ENCODE measurements at places on chromosomes 1 and 21. TPM values are rescaled to one million over a fixed set of nuclear protein-coding genes. Genes with fewer than 3 reads are reported as not detected.
A peak's percentile ranks its signal among the peaks of the same experiment; 100 is the strongest.

Gene AJAP1
- 3.2 TPM for total RNA-seq

- H3K4me3 ChIP-seq = no peak overlapping the region
- peak overlapping the region; percentile 48 for H3K27ac ChIP-seq
- H3K27me3 ChIP-seq = no peaks in the 10 kb centered on the region
These were observed 29.1 kb downstream of the KNCN start for GRCh38 chr1:46522184-46522968.

DNA sequence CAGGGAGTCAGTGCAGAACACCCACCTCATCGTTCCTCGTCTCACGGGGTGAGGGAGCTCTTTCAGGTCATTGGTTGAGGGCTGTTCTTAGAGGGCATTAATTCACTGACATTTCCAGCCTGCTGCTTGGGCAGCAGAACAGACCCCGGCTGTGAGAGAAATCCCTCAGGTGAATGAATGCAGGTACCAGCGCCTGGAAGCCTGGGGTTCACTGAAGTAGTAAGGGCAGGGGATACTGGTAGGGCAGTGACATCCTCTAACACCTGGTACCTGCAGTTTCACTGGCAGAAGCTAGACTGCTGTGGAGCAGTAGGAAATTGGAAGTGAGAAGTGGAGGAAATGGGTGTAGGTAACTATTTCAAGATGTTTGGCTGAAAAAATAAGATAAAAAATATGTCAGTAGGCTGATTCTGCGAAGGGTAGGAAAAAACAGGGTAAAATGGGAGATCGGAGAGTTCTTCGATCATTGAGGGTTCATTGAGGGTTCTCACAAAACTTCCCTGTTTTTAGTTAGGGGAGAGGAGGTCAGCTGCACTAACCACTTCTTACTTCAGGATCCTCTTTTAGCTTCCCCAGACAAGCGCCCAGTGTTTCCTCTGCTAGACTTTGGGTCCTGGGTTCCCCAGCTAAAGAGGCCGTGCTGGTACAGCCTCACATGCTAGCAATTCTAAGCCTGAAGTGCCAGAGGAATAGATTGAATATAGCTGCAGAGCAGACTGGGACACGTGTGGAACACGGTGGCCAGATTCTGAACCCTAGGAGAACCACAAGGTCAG is 55.2 kb downstream of the RNF220 start:
- no peaks in the 10 kb centered on the region for H3K27me3 ChIP-seq
- H3K4me3 ChIP-seq = no peak overlapping the region
- no peaks in the 10 kb centered on the region for H3K36me3 ChIP-seq

DNA sequence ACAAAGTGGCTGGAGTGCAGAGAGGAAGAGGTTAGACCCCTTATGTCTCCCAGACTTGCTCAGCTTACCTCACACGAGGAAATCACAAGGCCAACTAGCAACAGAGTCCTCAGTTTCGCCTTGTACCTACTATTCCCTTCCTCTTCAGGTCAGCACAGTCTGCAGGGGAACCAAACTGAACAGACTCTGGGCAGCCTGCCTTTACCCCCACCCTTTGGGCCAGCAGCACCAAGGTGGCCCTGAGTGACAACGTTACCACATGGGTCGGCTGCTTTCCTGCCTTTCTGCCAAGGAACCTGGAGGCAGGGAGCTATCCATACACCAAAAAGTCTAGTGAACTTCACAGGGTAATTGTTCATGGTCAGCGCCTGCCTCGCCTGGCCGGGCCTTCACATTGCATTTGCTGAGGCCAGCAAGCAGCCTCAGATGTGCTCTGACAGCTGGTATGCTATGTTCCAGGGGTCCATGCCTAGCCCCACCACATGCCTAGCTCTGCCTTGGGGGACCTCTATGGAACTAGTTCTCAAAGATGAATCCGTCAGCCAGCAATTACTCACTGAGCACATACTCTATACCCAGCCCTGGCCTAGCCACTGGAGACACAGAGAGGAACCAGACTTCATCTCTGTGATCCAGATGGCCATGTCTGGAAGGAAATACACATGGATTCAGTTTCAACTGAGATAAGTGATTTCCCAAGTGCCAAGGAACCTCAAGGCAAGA is 69.6 kb downstream of the DMAP1 start:
- no peaks in the 10 kb centered on the region for H3K36me3 ChIP-seq
- peaks cover 22% of the 10 kb centered on the region for H3K4me1 ChIP-seq
- no peaks in the 10 kb centered on the region for H3K27me3 ChIP-seq
- no peak overlapping the region for H3K4me3 ChIP-seq
- H3K27ac ChIP-seq = peak overlapping the region; percentile 81

Gene SH3BGR
- 4.4 TPM for total RNA-seq

- no peaks in the 10 kb centered on the region for H3K36me3 ChIP-seq
- H3K27me3 ChIP-seq = no peaks in the 10 kb centered on the region
- DNase-seq = no peak
- no peak overlapping the region for H3K4me3 ChIP-seq
- H3K27ac ChIP-seq = no peak overlapping the region
These were observed 675.9 kb upstream of the ADGRL4 start for GRCh38 chr1:79682478-79682877.

Gene PTPN22
- 0.75 TPM for total RNA-seq

GRCh38 chr1:27970401-27970800 is 10.6 kb downstream of the XKR8 start:
- H3K36me3 ChIP-seq = peaks cover 9% of the 10 kb centered on the region
- H3K27ac ChIP-seq = no peak overlapping the region
- H3K4me3 ChIP-seq = no peak overlapping the region
- no peak for DNase-seq
- no peaks in the 10 kb centered on the region for H3K4me1 ChIP-seq

Gene LAMTOR2
- 32.1 TPM for total RNA-seq

GRCh38 chr1:50271968-50272578 is 151.2 kb downstream of the DMRTA2 start:
- no peaks in the 10 kb centered on the region for H3K27me3 ChIP-seq
- no peaks in the 10 kb centered on the region for H3K4me1 ChIP-seq
- DNase-seq = no peak
- no peaks in the 10 kb centered on the region for H3K36me3 ChIP-seq
- H3K27ac ChIP-seq = no peak overlapping the region

Gene ACTN2
- 0.97 TPM for total RNA-seq

GRCh38 chr1:56413671-56414199 is 165.6 kb downstream of the PLPP3 start:
- H3K27me3 ChIP-seq = no peaks in the 10 kb centered on the region
- H3K36me3 ChIP-seq = no peaks in the 10 kb centered on the region
- no peak for DNase-seq

Gene LRRC7
- total RNA-seq = 1.3 TPM

DNA sequence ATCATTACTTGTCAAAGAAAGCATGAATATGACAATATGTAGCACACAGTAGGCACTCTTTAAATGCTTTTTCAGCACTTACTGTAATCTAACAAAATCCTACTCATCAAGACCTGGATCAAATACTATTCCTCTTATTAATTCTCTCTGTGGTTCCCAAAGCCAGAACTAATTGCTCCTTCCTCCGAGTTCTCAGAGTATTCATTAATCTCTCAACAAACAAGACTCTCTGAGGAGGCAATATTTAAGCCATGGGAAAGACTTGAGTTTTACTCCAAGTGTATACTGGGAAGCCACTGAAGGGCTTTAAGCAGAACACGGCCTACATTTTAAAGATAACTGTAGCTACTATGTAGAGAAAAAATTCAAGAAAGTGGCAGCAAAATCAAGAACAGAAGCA is 79.7 kb downstream of the ENAH start:
- no peak for DNase-seq
- H3K27me3 ChIP-seq = no peaks in the 10 kb centered on the region
- no peak overlapping the region for H3K4me3 ChIP-seq
- no peak overlapping the region for H3K27ac ChIP-seq
- H3K4me1 ChIP-seq = peaks cover 2% of the 10 kb centered on the region

Gene OR14I1
- not detected for total RNA-seq

DNA sequence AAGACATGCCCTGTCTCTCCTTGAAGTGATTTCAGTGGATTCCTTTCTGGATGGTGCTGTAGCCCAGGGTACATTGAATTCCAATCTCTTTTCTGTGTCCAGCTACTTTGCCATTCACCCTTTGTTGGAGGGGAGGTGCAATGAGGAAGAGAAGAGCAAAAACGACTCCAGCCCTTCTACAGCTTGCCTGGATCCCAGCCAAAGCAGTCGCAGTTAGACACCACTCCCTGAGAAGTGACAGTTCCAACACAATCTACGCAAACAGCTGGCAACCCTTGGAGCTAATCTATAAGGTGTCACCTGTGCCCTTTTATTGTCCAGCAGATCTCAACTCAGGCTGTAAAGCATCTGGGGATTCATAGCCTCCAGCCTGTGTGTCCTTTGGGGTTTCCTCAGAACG is 4.6 kb downstream of the CD244 start:
- DNase-seq = no peak
- no peaks in the 10 kb centered on the region for H3K36me3 ChIP-seq
- no peaks in the 10 kb centered on the region for H3K4me1 ChIP-seq
- H3K27me3 ChIP-seq = no peaks in the 10 kb centered on the region

Gene TFF2
- 0.28 TPM for total RNA-seq

- peak overlapping the region; percentile 96 for H3K27ac ChIP-seq
- no peaks in the 10 kb centered on the region for H3K27me3 ChIP-seq
- no peaks in the 10 kb centered on the region for H3K36me3 ChIP-seq
- DNase-seq = no peak
- peaks cover 45% of the 10 kb centered on the region for H3K4me1 ChIP-seq
These were observed 117.3 kb upstream of the IRF2BP2 start for GRCh38 chr1:234727018-234727940.

DNA sequence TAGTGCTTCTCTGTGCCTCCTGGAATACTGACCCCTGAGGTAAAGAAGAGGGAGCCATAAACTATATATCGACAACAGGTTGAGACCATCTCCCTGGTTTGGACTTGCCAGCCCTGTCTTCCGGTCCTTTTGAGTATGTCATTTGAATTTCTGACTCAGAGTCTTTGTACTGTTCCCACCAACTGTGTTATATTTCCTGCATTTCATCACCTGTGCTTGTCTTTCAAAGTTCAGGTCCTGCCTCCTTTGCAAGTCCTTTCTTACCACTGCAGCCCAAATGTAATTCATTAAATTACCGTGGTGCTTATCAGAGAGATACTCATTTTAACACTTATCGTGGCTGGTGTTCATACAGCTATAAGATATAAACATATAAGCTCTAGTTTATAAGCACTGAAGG is 10.7 kb downstream of the AK5 start:
- no peak overlapping the region for H3K4me3 ChIP-seq
- no peak overlapping the region for H3K27ac ChIP-seq
- no peaks in the 10 kb centered on the region for H3K36me3 ChIP-seq
- H3K27me3 ChIP-seq = no peaks in the 10 kb centered on the region
- DNase-seq = no peak
- H3K4me1 ChIP-seq = no peaks in the 10 kb centered on the region

DNA sequence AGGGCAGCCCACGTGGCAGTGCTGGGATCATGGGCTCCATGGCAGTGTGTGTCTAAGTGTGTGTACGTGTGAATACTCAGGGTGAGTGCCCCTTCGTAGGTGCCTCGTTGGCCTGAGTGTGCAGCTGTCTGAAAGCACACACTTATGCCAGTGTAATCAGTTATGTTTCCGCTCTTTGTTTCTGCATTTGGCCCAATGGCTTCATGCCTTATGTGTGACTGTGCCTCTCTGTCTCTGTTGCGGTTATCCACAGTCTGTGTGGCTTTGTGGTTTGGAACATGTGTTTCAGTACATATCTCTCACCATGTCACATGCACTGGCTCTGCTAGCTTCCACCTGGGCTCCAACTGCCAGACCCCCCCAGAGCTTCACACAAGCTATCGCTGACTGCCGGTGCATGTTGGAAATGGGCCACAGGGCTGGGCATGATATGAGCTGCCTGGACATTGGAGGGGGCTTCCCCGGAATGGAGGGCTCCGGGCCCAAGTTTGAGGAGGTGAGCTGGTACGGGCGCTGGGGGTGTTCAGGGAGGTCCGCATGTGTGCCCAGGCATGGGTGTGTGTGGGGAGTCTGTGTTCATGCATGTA is 70.3 kb upstream of the TINAGL1 start:
- H3K4me1 ChIP-seq = no peaks in the 10 kb centered on the region
- no peaks in the 10 kb centered on the region for H3K36me3 ChIP-seq
- H3K27ac ChIP-seq = no peak overlapping the region
- no peak for DNase-seq
- no peaks in the 10 kb centered on the region for H3K27me3 ChIP-seq

- H3K4me1 ChIP-seq = peaks cover 35% of the 10 kb centered on the region
- no peak overlapping the region for H3K4me3 ChIP-seq
- H3K36me3 ChIP-seq = no peaks in the 10 kb centered on the region
- H3K27ac ChIP-seq = no peak overlapping the region
- no peak for DNase-seq
These were observed 35.0 kb downstream of the UCK2 start for GRCh38 chr1:165862448-165862847.

Gene KAZN
- total RNA-seq = 4.7 TPM

Gene PRAMEF1
- total RNA-seq = not detected

- peak overlapping the region; percentile 91 for H3K4me3 ChIP-seq
- peaks cover 7% of the 10 kb centered on the region for H3K4me1 ChIP-seq
- H3K27ac ChIP-seq = peak overlapping the region; percentile 97
These were observed 3.0 kb downstream of the RUSC1 start for GRCh38 chr1:155323729-155324036.

GRCh38 chr1:186648613-186649012 is 31.6 kb downstream of the PTGS2 start:
- H3K36me3 ChIP-seq = no peaks in the 10 kb centered on the region
- no peak overlapping the region for H3K27ac ChIP-seq
- no peak overlapping the region for H3K4me3 ChIP-seq
- no peaks in the 10 kb centered on the region for H3K4me1 ChIP-seq
- DNase-seq = no peak

Gene BSND
- total RNA-seq = not detected

Gene TCEA3
- 126 TPM for total RNA-seq

Gene HUNK
- total RNA-seq = 10.0 TPM

DNA sequence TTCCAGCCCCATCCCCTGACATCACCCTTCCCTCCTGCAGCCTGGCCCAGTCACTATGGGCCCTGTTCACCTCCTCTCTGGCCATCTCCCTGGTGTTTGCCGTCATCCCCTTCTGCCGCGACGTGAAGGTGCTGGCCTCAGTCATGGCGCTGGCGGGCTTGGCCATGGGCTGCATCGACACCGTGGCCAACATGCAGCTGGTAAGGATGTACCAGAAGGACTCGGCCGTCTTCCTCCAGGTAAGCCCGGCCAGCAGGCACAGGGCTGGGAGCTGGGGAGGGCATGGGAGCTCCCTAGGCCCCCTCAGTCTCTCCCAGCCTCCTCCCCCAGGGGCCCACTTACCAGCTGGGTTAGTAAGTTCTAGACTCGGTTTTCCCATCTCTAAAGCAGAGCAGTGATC is 52.1 kb downstream of the ELK4 start:
- H3K4me3 ChIP-seq = no peak overlapping the region
- H3K36me3 ChIP-seq = no peaks in the 10 kb centered on the region
- H3K4me1 ChIP-seq = peaks cover 5% of the 10 kb centered on the region

- no peak for DNase-seq
- H3K36me3 ChIP-seq = no peaks in the 10 kb centered on the region
- no peaks in the 10 kb centered on the region for H3K27me3 ChIP-seq
- H3K27ac ChIP-seq = no peak overlapping the region
- no peak overlapping the region for H3K4me3 ChIP-seq
These were observed 10.0 kb upstream of the JAK1 start for GRCh38 chr1:64976361-64976760.

Gene GIPC2
- 11.8 TPM for total RNA-seq

Gene IQCC
- 1.2 TPM for total RNA-seq

Gene PGBD5
- total RNA-seq = 16.8 TPM
